HS-27A (cell line): ENCODE measurements at places on chromosomes 4 and X.

GRCh38 chr4:128853741-128854140 lies 44.2 kb downstream of the JADE1 start:
- DNase-seq: no peak

- DNase-seq: no peak
These were observed 593.6 kb upstream of the FTHL17 start for GRCh38 chrX:31665454-31665853.

- DNase-seq: peak; percentile 22
These were observed 18.6 kb upstream of the RNF128 start for GRCh38 chrX:106707771-106708454.

GRCh38 chr4:4443821-4444220 lies 56.9 kb downstream of the NSG1 start:
- DNase-seq: peak; percentile 22

DNA sequence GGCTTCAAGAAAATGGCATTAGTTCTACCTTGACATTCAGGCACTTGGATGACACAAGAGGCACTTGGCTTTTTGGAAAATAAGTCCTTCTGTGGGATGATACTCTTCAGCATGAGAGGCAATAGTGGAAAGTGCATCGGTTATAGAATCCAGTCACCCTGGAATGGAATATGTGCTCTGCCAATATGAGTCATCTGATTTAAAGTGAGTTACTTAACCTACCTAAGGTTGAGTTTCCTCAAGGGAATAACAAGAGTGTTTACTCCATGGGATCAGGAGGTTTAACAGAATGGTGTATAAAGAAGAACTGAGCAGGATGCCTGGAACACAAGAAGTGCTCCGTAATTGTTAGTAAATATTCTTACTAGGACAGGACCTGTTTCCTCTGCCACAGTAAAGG lies 10.7 kb downstream of the SLC39A8 start:
- DNase-seq: no peak

DNA sequence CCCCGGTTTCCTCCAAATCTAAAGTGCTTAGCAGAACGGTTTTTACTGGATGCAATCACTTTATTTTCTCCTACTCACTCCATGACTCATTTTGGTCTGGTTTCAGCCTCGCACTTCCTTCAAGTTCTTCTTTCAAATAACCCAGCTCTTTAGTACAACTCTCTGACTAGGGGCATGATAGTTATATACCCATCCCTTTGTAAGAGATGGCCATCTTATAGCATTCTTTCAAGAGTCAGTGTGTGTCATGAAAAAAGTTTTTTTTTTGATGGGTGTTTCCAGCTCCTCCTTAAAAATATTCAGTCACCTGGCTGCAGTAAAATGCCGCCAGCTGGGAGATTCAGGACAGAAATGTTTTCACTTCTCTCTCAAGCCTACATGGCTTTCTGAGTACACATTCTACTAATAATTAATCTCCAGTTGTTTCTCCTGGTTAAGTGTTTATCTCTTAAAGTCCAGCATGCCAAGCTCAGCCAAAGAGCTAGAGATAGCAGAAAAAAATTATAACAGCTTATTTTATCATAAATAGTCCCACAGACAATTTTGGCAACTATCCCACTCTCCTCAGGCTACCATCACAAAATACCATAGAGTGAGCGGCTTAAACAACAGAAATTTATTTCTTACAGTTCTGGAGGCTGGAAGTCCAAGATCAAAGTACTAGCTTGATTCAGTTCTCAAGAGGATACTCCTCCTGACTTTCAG lies 139.3 kb downstream of the GASK1B start:
- DNase-seq: no peak

GRCh38 chr4:94216394-94216793 lies 8.7 kb downstream of the SMARCAD1 start:
- DNase-seq: no peak

GRCh38 chrX:68112321-68112720 lies 321.0 kb downstream of the OPHN1 start:
- no peak for DNase-seq

DNA sequence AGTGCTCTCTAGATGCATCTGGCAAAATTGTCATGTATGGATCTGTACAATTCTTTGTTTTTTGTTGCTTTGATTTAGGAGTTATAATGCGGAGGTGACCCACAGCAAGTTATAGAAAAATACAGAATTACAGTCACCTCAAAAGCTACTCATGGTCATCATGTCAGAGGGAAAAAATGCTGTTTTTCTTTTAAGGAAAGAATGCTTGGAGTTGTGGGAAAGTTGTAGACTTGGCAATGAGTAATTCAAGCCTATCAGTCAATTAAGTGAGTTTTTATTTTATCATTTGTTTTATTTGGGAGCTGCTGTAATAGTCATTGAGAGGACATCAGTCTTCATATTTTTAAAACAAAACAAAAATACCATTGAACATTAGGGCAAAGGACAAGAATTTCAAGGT lies 16.4 kb downstream of the FHL1 start:
- DNase-seq: no peak

DNA sequence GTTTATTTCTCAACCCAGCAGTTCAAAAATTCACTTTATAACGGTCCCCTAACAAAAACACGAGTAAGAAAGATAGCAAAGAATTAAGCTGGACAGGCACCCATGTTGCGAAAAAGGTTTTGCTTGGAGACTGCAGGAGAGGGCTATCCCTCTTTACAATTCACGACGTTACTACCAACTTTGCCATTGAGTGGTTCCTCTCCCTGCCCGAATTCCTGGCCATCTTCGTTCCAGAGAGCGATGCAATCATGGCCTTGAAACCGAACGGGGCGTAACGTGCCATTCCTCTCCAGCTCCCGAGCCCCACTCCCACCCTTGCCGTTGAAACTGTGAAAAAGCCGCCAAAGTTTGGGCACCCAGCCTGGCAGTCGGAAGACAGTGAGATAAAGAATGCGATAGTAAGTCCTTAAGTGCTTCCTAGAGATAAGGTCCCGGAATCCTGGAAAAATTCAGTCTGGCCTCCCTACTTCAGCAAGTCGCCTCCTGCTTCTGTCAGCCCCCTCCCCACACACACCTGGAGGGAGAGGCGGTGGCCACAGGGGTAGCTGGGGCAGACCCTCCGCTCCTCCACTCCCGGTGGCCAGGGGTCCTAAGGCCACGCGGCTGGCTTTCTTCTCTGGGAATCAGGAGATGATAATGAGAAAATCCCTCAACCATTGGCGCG lies 65.2 kb downstream of the FBXO8 start:
- no peak for DNase-seq

DNA sequence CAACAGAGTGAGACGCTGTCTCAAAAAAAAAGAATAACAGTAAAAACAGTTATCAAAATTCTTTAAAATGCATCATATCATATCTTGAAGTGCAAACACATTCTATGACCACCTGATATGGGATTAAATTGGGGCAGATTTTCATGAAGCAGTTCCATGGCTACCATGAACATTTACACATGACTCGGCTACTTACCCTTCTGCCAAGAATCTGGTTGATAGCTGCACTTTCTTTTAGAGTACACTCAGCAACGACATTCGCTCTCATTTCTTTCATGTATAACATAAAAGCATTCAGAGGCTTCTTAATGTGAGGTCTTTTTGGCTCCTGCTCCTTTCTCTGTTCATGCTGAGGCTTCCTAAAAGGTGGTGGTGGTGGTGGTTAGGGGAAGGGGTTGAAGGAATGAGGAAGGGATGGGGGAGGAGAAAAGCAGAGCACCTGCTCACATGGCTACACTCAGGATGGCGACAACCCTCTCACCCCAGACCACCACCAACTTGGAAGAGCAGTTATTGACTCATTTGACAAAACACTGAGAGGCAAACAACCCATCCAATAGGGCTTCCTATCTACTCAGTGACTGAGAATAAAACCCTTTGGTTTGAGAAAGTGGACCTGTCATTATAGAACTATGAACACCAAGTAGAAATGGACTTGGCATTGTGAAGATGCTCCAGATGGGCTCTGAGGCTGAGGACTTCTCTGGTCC lies 88.5 kb downstream of the HADH start:
- no peak for DNase-seq

DNA sequence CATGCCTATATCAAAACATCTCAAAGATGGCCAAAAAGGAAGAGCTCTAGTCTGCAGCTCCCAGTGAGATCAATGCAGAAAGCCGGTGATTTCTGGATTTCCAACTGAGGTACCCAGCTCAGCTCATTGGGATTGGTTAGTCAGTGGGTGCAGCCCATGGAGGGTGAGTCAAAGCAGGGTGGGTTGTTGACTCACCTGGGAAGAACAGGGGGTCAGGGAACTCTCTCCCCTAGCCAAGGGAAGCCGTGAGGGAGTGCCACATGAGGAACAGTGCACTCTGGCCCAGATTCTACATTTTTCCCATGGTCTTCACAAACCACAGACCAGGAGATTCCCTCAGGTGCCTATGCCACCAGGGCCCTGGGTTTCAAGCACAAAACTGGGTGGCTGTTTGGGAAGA lies 57.3 kb upstream of the FGF16 start:
- DNase-seq: no peak
